ENCODE measurements at places on chromosomes 6 and 20. TPM values are rescaled to one million over a fixed set of nuclear protein-coding genes. Genes with fewer than 3 reads are reported as not detected.

The WFDC5 gene
- not detected for polyA plus RNA-seq

The SLC4A11 gene
- 1.00 TPM for polyA plus RNA-seq

The ECT2L gene
- polyA plus RNA-seq = 0.93 TPM

DNA sequence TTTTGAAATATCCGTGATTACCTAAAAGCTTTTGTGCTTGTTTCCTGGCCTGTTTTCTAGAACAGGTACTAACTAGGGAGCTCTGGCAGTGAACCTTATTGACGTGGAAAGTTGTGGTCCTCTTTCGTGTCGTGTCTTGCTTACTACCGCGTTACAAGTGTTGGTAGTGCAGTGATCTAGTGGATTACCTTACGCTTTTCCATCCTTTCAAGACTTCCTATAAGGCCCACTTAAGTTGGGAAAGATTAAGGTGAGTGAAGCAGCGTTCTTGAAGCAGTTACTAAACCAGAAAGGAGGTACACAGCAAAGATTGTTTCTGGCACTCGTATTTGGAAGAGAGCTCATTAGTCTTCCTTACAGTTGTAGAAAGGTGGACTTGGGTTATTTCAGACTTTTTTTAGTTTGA, 1.9 kb downstream of the PNRC1 start:
- peak; percentile 53 for DNase-seq

Measured in left lung (tissue), 14 donors.